ENCODE measurements at places on chromosomes 12 and 14.

- DNase-seq = no peak
Observed at GRCh38 chr12:21538061-21538653, 12.1 kb downstream of the SPX start.

DNA sequence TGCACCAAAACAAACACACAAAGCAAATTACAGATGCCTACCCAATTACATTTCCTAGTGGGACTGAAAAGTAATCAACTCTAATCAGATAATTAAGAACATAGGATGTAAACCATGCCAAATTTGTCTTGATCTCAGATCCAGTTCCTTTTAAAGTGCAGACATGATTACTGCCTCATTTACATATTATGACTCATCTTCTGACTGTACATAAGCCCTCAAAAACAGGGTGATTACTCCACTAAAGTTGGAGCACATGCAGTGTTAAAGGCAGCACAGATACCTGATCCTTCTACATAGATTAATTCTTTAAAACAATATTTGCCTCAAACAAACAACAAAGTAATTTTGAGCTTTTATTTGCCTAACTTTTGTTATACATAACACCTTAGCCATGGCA, 337.2 kb downstream of the RPS29 start:
- no peak for DNase-seq

GRCh38 chr12:104334581-104334980, 31.0 kb downstream of the EID3 start:
- DNase-seq = no peak

DNA sequence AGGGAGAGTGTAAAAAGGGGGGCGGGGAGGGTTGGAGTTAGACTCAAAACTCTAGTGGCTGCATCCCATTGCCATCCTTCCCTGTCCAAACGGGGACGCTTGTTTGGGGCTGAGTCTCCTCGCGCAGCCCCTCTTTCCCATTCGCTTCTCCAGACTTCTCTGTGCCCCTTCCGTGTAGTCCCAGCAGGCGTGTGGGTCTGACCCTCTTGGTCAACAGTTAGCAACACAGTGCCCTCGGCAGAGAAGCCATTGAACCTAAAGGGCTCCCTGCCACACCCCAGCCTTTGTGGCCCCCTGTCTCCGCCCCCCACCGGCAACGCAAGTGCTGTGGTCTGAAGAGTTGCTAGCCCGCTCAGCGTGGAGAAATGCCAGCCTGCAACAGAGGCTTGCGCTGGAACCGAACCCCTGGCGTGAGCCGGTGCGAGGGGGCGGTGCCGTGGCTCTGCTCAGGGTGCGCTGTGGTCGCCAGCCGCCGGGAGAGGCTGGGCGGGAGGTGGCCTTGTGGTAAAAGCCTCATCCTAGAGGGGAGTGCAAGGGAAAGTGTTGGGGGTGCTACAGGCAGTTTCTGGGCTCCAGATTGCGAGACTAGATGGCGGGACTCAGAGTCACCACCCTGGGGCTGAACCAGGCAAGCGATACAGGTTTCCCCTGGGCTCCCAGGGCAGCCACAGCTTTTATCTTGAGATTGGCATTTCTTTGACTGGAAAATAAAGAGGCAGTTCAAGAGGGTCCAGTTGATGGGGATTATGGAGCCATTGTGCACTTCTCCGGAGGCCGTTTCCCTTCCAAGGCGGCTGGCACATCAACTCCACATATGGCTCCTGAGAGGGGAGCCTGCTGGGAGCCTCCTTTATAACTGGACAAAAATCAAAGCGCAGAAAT, 2.1 kb downstream of the PLXNC1 start:
- DNase-seq = no peak

DNA sequence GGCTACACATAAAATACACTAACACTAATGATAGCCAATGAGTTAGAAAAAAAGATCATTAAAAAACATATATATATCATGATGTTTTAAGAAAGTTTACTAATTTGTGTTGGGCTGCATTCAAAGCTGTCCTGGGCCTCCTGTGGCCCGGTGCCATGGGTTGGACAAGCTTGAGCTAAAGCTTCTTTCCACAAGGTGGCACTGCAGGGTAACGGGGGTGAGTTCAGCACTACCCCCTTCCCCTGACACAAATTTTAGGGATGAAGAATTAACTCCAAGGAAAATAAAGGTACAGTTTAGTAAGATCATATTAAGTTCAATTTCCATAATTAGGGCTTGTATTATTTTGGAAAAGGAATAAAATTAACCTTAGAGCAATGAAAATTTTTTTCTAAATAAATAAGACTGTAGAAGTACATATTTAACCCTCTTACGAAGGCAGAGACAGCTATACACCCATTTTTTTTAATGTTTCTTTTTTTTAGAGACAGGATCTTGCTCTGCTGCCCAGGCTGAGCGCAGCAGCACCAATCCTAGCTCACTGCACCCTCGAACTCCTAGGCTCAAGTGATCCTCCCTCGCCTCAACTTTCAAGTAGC, 38.9 kb downstream of the PPP1R13B start:
- DNase-seq = no peak

DNA sequence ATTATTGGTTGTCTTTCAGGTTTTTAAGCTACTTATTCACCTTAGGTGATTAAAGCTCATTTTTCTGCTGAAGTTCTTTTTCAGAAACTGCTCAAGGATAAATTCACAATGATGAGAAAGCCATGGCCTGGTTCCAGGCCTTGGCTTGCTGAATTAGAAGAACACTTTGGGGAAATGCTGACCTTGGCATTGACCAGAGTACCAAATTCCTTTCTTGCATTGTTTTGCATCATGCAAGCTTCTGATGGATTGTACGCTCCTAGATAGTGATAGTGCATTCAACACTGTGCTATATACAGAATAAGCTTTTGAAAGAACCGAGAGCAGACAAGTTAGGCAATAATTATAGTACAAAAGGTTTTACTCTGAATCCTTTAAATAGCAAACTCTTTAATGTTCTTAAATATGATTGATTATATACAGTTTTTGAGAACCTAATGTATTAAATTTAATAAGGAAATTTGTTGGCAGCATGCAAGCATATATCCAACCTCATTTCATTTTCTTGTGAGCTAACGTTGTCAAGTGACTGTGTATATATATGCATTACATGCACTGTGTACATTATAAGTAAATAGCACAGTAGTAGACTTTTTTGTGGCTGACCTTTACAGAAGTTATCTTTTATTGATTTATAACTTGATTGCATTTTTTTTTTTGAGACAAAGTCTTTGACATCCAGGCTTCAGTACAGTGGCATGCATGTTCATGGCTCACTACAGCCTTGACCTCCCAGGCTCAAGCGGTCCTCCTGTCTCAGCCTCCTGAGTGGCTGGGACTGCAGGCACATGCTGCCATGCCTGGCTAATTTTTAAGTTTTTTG, 99.2 kb downstream of the DIP2B start:
- DNase-seq = no peak
